Islet precursor cell (in vitro differentiated cells): ENCODE measurements at places on chromosomes 16 and 17.

GRCh38 chr16:65540901-65541300 lies 419.0 kb upstream of the CDH11 start:
- no peak for DNase-seq

DNA sequence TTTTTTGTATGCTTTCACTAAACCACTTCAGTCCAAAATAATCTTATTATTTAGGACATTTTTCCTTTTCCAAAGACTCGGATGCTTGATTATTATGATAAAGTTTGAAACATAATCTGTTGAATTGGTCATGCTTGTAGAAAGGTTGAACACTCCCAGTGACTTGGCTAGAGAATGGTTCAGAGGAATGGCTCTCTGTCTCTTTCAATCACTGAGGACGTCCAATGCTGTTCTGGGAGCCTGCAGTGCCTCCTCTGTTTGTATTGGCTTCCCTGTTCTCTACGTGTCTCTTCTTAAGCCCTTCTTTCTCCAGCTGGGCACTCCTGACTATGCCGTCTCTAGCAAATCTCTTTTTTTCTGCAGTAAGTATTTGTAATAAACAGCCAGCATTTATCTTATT lies 369.0 kb upstream of the DYNLRB2 start:
- DNase-seq, result no peak

GRCh38 chr17:39205112-39205526 lies 5.0 kb downstream of the RPL19 start:
- no peak for DNase-seq

GRCh38 chr17:4789701-4789950 lies 862 bp downstream of the GLTPD2 start:
- DNase-seq, result no peak

GRCh38 chr16:15415511-15415985 lies 18.8 kb upstream of the BMERB1 start:
- DNase-seq, result no peak

- no peak for DNase-seq
Measured at GRCh38 chr17:59421722-59422121, 90.3 kb downstream of the YPEL2 start.

DNA sequence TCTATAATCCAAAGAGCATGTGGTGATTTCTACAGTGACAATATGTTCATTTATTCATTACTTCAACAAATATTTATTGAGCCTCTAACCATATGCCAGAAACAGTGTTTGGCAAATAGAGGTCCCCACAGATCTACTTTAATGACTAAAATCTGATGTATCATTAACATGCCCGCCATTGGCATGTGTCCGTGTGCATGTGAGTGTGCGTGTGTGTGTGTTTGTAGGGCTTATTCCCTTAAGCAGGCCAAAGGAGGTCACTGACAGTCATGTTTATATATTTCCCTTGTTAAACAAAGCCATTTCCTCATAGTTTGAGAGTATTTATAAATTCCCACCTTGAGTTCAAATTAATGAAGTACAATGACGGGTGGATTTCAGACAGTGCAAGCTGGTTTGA lies 174.4 kb upstream of the IRX6 start:
- DNase-seq, result no peak

GRCh38 chr16:66925322-66925840 lies at the start of gene RRAD:
TSS of gene RRAD (minus strand) at chr16:66925535. CDS start at chr16:66925179, 356 bp downstream.
- DNase-seq, result no peak

GRCh38 chr17:18033442-18034099 lies 5.4 kb downstream of the ATPAF2 start:
- DNase-seq, result peak; percentile 83

DNA sequence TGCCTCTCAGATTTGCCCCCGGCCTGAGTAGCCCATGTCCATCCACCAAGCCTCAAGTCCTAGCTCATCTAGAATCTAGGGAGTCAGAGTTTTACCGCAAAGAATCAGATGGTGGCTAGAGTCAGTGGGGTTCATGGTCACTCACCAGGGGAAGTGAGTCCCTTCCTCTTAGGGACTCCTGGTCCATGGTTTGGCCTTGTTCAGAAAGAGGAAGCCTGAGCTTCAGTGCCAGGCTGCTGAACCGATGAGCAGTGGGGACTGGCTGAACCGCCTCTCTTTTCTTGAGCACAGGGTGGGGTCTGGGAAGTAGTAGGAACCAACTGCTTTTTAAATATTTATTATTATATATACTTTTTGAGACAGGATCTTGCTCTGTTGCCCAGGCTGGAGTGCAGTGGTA lies 160.3 kb downstream of the NTN1 start:
- DNase-seq, result no peak

DNA sequence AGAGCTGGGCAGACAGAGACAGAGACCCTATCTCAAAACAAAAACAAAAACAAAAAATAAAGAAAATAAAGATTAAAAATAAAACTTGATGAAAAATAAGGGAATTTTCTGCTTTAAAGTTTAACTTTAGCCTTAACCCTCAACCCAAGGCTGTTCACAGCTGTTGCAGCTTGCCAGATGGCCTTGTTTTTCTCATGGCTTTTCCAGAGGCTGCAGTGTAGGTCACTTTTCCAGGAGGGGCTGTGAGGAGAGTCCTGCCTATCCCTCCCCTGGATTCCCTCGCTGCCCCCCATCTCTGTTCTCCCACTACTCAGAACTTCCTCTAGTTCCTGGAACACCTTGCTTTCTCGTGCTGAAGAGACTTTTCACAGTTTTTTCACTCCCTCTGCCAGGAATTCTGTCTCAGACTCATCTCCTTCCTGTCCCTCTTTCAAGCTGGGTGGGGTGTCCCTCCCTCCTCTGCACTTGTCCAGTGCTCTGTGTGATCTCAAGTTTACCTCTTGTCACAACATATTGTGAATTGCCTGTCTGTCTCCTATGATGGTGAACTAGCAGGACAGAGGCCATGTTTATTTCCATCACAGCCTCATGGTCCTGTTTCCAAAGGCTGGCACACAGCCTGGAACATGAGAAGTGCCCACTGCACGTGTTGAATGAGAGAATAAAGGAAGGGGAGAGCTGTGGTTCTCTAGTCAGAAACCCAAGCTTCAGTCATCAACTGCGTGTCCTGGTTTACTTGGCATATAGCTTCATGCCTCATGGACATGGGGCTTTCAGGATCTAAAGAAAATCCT lies 69.9 kb upstream of the MSI2 start:
- no peak for DNase-seq

GRCh38 chr16:13005721-13006247 lies 104.4 kb downstream of the SHISA9 start:
- no peak for DNase-seq

DNA sequence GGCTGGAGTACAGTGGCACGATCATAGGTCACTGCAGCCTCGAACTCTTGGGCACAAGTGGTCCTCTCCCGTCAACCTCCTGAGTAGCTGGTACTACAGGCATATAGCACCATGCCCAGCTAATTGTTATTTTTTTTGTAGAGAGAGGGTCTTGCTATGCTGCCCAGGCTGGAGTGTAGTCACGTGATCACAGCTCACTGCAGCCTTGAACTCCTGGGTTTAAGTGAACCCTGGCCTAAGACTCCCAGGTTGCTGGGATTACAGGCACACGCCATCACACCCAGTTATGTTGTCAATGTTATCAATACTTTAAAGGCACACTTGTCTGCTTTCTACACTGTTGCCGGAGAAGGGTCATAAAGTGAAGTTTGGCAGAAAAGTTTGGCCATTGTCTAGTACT lies 22.0 kb upstream of the LASP1NB start:
- DNase-seq, result no peak

DNA sequence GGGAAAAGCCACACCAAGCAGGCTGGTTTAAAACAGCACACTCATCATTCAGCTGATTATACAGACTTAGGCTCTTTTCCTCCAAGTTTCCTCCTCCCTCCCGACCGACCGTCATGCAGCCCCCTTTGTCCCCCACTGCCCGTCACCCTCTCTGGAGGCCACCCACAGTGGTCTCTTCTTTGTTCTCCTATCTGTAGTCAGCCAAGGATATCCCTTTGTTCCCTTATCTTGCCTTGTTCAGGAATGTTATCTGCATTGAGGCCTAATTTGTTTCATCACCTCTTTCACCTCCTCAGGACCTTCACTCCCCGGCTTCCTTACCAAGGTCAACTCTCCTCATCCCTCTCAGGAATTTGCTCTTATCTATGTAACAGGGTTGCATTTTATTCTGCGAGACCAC lies 186.4 kb upstream of the CDH13 start:
- no peak for DNase-seq

DNA sequence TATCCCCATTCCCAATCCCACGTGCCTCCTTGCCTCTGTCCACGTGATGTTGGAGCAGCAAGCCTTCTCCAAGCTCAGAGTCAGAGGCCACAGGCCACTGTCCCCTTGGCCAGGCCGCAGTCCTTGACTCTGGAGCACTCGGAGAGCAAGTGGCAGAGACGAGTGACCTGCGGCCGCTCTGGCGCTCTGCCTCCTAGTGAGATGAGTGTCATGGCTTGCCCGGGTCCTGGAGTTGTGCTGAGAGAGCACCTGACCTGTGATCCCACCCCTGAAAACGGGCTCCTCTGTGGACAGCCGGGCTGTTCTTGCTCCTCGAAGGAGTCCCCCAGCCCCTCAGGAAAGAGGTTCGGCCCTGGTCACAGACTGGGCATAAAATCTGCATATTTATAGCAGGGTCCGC lies 10.0 kb upstream of the FASN start:
- no peak for DNase-seq

- peak; percentile 66 for DNase-seq
Measured at GRCh38 chr17:41284043-41284442, 8.5 kb downstream of the KRTAP9-7 start.

- DNase-seq, result no peak
Measured at GRCh38 chr17:56157845-56158244, 4.6 kb downstream of the ANKFN1 start.

DNA sequence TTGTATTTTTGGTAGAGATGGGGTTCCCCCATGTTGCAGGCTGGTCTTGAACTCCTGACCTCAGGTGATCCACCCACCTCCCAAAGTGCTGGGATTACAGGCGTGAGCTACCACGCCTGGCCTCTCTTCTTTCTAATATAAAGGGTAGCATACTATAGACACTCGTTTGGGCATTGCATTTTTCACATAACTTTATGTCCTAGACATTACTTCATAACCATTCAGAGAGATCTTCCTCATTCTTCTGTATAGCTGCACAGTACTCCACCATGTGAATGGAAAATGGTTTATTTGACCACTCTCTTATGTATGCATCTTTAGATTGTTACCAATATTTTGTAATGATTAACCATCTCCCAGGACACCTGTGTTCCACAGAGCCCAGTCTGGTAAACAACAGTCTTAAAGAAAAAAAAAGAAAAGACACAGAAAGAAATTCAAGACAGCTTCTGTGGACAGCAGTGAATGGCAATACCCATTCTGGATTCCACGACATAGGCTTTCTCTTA lies 42.1 kb downstream of the TK2 start:
- DNase-seq, result no peak

GRCh38 chr17:38918916-38919315 lies 6.5 kb upstream of the LASP1NB start:
- DNase-seq, result no peak

DNA sequence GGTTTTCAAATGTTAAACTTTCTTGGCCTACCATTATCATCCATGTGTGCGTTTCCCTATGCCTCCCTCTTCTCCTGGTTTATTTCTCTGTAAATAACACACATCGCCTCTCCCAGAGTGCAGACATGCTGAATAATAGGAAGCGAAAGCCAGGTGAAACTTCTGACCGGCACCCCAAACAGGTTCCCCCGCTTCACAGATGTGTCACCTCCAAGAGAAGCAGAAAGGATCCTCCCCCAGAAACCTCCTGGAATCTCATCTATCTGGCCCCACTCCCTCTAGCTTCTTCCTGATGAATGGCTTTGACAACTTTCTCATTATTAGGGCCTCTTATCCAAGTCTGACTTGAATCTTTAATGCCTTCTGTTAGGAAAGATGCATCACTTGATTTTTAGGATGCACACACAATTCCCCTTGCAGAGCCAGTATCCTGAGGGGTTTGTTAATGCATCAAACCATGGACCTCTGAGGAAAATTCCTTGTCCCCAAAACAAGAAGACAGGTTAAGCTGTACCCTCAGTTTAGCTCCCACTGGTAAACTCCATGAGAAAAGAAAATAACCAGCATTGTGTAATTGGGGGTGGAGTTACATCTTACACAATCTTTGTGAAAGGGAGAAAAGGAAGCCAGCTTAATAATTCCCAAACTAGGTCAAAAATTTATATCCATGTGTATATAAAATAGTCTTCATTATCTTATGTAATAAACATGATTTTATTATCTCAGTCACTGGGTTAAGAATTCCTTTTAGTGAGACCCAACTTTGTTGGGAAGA lies 20.1 kb upstream of the HYDIN start:
- no peak for DNase-seq

- no peak for DNase-seq
Measured at GRCh38 chr16:11464241-11464640, 119.0 kb downstream of the RMI2 start.

- no peak for DNase-seq
Measured at GRCh38 chr17:40471846-40472732, 28.8 kb downstream of the IGFBP4 start.

DNA sequence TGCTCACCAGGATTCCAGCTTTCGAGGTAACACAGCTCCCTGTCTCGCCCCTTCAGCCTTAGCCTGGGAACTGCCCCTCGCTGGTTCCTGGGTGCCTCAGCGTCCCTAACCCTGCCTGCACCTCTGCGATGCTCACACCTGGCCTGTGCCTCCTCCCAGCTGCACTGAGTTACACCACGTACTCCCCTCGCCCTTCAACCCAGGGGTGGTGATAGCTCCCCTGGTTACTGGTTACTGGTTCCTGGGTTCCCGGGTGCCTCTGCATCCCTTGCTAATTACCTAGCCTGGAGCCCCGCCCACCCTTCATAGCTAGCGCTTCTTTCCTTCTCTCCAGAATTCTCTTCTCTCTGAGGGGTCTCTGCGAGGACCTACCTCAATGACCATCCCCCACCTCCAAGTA lies 65.3 kb upstream of the PLCG2 start:
- DNase-seq, result no peak

DNA sequence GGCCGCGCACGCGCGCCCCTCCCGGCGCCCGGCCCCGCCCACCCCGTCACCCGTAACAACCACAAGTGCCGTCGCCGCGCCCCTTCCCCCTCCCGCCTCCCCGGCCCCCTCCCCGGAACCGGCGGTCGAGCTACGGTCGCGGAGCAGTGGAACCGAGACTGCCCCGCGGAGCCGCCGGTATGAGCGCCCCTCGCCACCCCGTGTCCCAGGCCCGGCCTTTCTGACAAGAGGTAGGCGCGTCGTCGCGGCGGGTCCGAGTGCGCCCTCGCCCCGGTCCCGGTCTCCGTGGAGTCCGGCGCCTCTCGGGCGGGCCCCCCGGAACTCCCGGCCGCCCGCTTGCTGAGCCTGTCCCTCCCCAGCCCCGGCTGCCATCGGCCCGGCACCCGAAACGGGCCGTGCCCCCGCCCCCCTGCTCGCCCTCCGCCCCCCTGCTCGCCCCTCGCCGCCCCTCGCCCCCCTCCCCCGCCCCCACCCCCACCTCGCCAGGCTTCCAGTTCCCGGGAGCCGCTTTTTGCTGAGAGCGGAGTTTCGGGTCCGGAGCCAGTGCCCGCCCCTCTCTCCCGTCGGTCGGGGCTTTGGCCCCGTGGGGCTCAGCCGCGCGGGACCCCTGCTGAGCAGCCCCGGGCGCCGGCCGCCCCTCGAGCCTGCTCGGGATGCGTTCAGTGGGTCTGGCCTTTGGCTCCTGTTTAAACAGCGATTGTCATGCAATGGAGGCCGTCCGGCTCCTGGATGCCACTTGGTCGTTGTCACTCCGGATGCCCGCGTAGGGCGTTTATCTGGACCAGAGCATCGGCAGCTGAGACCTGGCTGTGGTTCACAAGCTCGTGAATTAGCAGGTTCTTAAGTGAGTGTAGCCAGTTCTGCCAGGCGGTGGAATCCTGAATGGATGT lies at the start of gene SEC14L1:
Gene SEC14L1 (plus strand): TSS at position 92 of the 890 bp plus-strand sequence. CDS start 2,628 bp downstream, outside the sequence.
- peak; percentile 92 for DNase-seq
